ENCODE measurements at places on chromosomes 4 and X.

- DNase-seq: peak; percentile 55
These were observed 27.8 kb upstream of the RNF128 start for GRCh38 chrX:106698693-106699092.

DNA sequence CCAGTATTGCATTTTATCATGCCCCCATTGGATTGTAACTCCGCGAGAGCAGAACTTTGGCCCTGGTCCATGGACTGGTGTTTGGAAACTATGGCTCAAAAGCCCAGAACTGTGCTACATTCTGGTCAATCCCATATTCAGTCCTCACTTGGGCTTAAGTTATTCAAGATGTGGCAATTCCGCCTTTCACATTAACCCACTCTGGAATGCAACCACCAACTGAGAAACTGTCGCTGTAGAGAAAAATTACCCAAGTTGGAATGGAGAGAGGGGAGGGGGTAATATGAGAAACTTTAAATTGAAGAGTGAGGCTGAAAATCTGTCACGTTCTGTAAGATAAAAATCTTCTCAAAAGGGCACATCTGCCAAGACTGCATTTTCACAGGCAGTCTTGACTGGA is 189.6 kb upstream of the NHS start:
- DNase-seq: no peak

DNA sequence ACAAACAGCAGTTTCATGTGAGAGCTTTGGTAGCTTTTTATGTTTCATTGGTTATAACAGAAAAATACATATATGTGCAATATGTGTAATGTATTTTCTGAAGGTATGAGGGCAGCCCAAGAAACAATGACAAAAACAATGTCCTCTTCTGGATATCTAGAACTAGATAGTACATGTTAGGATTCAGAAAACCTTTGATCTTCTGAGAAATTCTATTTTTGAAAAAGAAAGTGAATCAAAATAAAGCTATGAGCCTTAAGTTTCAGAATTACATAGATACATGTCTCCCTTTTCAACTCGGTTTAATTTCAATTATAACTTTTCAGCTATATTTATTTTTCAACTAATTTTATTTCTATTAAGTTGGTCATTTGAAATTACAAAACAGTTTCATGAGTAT is 131.9 kb downstream of the REELD1 start:
- no peak for DNase-seq

- DNase-seq: no peak
These were observed at the start of gene PDZD4 for GRCh38 chrX:153829799-153830639. Gene PDZD4 (minus strand): TSS chrX:153830544. CDS start chrX:153830298, 246 bp downstream.

GRCh38 chr4:39841894-39842293 is 135.8 kb downstream of the PDS5A start:
- no peak for DNase-seq

- no peak for DNase-seq
These were observed 30.1 kb downstream of the RASSF6 start for GRCh38 chr4:73589887-73590801.

- peak; percentile 79 for DNase-seq
These were observed 96.8 kb downstream of the PDLIM5 start for GRCh38 chr4:94548571-94548970.

- peak; percentile 24 for DNase-seq
These were observed 37.2 kb downstream of the CXCL8 start for GRCh38 chr4:73777612-73778011.

DNA sequence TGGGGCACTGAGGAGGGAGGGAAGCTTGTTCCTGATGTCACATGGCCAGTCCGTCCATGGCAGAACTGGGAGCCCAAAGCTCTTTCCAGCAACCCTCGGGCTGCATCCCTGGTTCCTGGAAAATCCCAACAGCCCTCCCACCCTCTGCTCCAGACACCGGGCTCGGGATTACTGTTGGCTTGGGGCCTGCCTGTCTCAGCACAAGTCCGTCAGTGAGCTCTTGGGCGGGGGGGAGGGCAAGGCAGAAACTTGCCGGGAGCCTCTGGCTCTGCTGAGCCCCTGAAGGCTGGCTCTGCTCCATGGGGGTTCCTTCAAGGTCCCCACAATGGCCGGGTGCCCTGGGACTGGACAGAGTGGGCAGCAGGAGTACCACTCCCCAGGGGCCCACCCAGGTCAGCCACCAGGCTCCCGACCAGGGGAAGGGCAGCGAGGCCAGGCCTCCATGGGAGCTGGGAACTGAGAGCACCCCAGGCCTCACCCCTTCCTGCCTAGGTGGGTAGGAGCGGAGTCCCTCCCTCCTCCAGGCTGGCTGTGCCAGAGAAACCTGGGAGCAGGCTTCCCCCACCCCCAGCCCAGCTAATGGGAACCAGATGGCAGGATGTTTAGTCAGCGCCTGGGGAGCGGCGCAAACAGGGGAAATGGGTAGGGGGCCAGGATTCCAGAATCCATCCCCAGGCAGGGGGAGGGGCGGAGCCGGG is 6.4 kb upstream of the HAUS7 start:
- peak; percentile 15 for DNase-seq

GRCh38 chr4:119233750-119234149 is 21.2 kb downstream of the USP53 start:
- no peak for DNase-seq

GRCh38 chrX:66498672-66499296 is 140.1 kb downstream of the EDA2R start:
- no peak for DNase-seq

DNA sequence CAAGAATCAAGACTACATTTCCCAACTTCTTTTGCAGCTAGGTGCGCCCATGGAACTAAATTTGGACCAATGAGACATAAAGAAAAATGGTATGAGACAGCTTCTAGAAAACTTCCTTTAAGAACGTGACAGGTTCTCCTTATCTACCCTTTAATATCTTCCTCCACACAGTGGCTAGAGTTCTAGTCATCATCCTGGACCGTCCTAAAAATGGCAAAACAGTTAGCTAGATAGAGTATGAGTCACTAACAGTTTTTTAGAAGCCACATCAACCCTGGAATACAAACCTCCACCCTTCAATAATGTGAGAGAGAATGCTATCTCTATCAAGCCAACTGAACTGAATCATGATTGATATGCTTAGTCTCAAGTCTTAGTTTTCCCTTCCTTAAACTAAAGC is 267.9 kb upstream of the SLC7A11 start:
- peak; percentile 69 for DNase-seq

DNA sequence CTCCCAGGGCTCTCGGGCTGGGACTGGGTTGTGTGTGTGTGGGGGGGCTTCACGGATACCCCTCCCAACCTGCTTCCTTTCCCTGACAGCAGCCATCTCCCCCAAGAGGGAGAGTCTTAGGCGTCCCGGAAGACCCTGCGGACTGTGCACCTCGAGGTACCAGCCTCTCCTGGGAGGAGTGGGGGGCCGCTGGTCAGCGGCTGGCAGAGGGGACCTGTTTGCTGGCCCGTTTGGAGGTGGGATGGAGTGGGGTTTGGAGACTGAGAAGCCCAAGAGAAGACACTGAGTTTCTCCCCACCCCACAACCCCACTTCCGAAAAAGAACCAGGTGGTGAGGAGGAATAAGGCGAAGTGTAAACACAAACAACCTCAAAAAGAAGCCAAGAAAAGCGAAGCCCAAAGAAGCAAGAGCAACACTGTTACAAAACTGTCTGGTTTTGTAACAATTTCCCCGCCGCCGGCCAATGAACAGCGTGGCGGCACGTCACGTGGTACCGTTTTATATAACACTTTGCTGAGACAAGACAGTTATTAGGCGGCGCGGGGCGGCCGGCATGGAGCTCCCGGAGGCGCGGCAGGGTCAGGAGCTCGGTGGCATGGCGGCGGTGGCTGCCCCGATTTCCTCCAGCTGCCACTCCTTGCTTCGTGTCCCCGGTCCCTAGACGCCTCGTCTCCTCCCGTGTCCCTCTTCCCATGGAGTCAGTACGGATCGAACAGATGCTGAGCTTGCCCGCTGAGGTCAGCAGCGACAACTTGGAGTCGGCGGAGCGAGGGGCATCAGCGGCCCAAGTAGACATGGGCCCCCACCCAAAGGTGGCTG is at the start of gene LONRF3:
Gene LONRF3 (plus strand): TSS at position 531 of the 820 bp plus-strand sequence. CDS start 163 bp downstream, at position 694.
- no peak for DNase-seq

DNA sequence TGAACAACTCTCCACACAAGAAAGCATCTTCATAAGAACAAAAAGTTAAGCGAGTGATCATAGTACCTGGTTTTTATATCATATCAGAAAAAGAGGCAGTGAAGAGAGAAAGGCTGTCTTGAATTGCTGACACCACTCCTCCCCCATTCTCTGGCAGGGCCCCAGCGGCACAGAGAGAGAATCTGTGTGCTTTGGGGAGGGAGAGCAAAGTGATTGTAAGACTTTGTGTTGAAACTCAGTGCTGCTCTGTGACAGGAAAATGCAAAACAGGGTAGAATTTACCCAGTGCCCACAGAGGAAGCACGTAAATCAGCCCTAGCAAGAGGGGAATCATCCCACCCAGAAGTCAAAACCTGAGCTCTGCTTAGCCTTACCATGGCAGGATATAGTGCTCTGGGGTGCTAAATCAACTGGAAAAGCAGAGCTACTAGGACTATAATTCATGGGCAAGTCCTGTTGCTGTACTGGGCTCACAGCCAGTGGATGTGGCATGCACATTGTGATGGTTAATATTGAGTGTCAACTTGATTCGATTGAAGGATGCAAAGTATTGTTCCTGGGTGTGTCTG is 174.6 kb downstream of the PRR32 start:
- DNase-seq: no peak

- no peak for DNase-seq
These were observed 128.5 kb downstream of the BCOR start for GRCh38 chrX:39969099-39969818.

DNA sequence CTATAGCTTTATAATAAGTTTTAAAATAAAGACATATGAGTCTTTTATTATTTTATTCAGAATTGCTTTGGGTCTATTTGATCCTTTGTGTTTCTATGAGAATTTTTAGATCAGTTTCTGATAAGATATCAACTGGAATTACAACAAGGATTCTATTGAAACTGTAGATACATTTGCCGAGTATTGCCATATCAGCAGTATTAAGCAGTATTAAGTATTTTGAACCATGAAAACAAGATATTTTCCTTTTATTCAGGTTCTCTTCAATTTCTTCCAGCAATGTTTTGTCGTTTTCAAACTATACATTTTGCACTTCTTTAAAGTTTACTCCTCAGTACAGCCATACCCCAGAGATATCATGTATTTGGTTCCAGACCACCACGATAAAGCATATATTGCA is 598.8 kb downstream of the DACH2 start:
- no peak for DNase-seq

DNA sequence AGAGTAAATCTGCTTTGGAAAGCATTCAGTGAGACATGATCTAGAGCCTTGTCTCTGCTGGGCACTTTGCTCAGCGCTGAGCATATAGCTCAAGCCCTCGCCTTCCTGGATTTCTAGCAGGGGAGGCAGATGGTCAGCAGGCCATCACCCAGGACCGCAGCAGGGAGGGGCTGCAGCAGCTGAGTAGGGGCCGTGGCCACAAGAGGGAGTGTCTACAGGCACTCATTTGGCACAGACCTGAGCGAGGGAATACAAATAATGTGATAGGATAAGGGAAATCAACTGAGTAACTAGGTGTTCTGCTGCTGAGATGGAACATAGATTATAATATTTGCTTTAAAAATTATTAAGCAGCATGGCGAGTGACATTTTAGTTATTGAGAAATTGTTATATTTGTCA is 30.2 kb downstream of the OFD1 start:
- DNase-seq: no peak

DNA sequence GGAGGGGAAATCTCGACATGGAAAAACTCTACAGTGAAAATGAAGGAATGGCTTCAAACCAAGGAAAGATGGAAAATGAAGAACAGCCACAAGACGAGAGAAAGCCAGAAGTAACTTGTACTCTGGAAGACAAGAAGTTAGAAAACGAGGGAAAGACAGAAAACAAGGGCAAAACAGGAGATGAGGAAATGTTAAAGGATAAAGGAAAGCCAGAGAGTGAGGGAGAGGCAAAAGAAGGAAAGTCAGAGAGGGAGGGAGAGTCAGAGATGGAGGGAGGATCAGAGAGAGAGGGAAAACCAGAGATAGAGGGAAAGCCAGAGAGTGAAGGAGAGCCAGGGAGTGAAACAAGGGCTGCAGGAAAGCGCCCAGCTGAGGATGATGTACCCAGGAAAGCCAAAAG is 1.3 kb downstream of the TCEAL4 start:
- no peak for DNase-seq

Data from HT1080 (cell line).